ENCODE measurements at places on chromosomes 12 and 14.

GRCh38 chr12:46300910-46301309 is 32.1 kb upstream of the SLC38A1 start:
- no peak for DNase-seq

- DNase-seq, result no peak
Measured at GRCh38 chr14:28764257-28765160, 2.1 kb upstream of the FOXG1 start.

DNA sequence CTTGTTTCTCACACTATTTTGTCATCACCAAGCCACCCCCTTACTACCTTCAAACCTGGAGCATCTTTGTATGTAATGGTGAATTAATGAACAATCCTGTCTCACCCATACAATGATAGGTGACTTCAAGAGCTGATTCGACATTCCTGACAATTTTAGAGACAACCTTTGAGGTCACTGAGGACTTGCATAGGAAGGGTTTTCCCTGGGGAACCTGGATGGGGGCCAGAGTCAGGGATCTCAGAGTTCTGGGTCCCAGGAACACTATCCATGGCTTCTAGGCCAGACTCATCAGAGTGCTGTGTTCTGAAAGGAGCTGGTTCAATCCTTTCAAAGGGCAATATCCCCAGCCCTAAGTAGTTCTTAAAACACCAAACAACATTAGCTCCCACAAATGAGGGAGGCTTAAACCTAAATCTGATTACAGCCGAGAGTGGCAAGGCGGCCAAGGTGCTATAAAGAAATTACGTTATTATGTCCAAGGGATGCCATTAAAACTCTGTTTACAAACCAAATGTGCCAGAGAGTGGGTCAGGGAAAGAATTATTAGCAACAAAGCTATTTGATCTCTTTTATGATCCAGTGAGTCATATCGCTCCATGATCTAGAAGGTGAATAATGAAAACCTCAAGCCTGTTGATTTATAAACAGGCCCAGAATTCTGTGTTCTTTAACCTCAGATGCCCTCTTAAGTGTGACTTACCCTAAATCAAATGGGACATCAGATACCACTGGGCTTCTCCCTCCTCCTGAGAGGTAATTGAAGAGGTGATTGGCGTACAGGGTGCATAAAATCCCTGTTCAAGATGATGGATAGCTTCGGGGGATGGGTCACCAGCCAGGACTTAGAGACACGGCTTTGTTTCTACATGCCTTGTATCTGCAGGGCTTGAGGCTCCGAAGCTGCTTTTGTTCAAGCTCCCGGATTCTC is 230.2 kb upstream of the TBX3 start:
- peak; percentile 60 for DNase-seq

DNA sequence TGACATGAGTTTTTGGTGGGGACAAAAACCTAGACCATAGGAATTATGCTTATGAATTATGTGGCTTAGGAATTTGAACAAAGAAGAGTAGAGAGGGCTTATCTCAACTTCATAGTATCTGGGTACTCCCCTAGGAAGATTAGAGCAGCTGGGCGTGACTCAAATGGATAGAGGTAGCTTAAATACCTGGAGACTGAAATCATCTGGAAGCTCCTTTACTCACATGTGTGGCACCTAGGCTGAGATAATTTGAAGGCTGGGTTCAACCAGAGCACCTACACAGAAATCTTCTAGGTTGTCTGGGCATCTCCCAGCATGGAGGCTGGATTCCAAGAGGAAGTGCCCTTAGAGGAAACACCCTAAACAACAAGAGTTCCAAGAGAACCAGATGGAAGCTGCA is 393.9 kb downstream of the ADAMTS20 start:
- no peak for DNase-seq

GRCh38 chr14:105126981-105127329 is 41.6 kb downstream of the JAG2 start:
- no peak for DNase-seq

- DNase-seq, result no peak
Measured at GRCh38 chr14:53249059-53249458, 95.9 kb upstream of the DDHD1 start.

- DNase-seq, result no peak
Measured at GRCh38 chr12:131280426-131280825, 326.7 kb downstream of the ADGRD1 start.

DNA sequence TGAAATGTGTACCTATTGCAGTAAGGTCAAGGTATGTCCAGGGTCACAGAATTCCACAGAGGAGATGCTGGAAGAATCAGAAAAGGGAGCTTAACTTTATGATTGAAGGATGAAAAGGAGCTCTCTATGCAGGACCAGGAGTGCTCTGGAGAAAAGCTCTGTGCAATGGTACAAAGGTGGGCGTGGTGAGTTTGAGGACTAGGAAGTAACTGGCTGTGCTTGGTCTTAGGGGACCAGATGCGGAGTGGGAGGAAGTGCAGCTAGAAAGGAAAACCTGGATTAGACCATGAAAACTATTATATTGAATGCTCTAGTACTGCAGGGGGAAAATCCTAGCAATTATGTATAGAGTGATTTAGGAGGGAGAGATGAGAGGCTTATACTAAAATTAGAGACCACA is 56.8 kb downstream of the BTG1 start:
- DNase-seq, result no peak

- peak; percentile 49 for DNase-seq
Measured at GRCh38 chr12:9707864-9708808, 24.8 kb downstream of the CLECL1 start.

DNA sequence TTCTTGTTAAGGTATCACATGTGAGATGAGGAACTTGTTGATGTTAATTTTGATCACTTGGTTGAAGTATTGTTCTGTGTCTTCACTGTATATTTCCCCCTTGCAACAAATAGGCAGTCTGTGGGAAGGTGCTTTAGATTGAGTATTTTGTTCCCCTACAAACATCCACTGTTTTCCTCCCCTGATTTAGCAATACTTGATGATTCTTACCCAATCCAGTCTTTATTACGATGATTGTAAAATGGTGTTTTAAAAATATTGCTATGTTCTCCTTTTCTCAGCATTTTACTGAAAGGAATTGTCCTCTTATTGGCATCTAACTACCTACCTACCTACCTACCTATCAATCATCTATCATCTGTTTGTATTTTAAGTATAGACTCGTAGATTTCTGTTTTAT is 66.3 kb downstream of the ETNK1 start:
- DNase-seq, result no peak

GRCh38 chr12:25243680-25243990 is 7.1 kb downstream of the KRAS start:
- no peak for DNase-seq

GRCh38 chr12:32413412-32413811 is 14.1 kb downstream of the FGD4 start:
- DNase-seq, result no peak

GRCh38 chr12:8692573-8692972 is 5.2 kb upstream of the RIMKLB start:
- peak; percentile 50 for DNase-seq

GRCh38 chr14:30337456-30337855 is 221.5 kb upstream of the G2E3 start:
- DNase-seq, result no peak

- no peak for DNase-seq
Measured at GRCh38 chr14:64364907-64365306, 23.2 kb upstream of the MTHFD1 start.

GRCh38 chr14:60656686-60657455 is 7.6 kb upstream of the SIX1 start:
- peak; percentile 78 for DNase-seq

GRCh38 chr12:121538699-121539061 is 42.1 kb downstream of the KDM2B start:
- no peak for DNase-seq

DNA sequence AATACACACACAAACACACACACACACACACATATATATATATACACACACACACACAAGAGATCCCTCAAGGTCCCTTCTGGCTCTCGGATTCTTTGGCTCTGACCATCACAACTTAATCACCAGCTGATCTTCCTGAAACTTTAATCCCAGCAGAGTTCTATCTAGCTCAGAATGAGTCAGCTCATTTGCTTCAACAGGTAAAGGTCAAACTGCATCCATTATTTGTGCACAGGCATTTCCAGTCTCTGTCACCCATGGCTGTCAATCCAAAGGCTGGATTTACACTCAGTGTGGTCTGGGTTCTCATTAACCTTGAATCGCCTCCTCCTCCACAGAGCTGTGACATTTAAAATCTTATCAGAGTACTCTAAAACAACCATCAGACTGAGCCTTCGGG is 113.3 kb upstream of the TMPO start:
- no peak for DNase-seq

DNA sequence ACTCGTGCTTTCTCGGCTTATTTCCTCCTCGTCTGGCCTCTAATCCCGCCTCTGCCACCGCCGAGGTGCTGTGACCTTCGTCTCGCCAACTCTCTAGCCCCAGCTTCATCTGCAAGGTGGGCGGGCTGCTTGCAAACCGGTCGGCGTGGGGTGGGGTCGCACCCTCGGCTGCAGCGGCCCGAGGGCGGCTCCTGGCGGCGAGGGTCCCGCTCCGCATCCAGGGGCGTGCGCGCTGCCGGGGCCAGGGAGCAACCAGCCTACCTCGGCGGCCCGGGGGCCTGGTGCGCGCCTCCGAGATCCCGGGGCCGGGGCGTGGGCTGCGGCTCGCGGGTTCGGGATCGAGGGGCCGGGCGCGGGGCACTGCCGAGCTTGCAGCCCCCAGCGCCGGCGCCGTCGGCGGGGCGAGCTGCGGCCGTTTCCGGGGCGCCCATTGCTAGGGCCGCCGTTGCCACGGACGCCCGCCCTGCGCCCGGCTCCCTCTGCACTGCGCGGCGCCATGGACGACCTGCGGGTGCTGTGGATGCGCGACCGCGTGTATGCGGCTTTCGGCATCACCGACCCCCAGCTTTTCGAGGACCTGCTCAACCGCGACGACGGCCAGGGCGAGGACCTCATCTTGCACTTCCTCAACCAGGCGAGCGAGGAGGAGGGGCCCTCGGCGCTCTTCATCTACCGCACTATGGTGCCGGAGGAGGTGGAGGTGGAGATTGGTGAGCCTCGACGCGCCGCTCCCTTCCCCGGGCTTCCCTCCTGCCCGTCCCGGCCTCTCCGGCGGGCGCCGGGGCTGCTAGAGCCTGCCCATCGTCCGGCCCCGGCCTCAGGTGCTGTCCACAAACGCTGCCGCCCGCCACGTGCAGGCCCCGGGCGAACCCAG is at the start of gene DNAH10:
Gene DNAH10 (plus strand): TSS at position 461 of the 874 bp plus-strand sequence. CDS start 36 bp downstream, at position 497.
- peak; percentile 88 for DNase-seq

GRCh38 chr12:42166501-42166900 is 21.8 kb upstream of the GXYLT1 start:
- no peak for DNase-seq

DNA sequence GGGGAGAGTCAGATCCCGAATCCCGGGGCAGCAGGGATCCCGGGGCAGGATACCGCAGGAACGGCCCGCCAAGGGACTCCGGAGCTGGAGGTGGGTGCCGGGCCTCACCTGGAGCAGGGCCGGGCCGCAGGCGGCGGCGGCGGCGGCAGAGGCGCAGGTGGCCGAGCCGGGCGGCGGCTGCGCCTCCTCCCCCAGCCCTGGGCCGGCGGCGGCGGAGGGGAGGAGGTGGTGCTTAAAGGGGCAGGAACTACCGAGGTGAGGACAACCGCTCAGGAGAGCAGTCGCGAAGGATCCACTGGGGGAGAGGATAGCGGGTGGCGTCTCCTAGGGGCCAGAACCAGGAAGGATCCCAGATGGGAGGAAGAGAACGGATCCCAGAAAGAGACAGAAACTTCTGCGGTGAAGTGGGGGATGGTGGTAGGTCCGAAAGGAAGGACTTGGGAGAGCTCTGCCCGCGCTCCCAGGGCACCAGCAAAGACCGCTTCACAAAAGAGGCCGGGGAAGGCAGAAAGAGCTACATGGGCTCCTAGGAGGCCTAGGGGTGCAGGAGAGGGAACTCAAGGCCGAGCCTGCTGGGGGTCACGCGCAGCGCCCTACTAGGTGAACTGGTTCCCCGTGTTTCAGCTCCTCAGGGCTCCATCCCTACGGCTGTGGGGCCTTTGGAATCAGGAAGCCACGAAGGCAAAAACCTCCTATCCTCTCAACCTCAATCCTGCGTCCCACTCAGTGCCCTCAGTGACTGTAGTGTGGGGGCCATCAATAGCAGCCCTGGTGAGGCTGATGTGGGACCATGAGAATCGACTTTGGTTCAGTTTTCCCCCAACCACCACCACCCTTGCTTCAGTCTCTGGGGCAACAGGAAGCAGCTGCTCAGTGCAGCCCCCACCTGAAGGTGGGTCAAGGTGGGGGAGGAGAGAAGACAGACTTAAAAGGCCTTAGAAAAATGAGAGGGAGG is 5.0 kb upstream of the BAZ2A start:
- DNase-seq, result peak; percentile 72

DNA sequence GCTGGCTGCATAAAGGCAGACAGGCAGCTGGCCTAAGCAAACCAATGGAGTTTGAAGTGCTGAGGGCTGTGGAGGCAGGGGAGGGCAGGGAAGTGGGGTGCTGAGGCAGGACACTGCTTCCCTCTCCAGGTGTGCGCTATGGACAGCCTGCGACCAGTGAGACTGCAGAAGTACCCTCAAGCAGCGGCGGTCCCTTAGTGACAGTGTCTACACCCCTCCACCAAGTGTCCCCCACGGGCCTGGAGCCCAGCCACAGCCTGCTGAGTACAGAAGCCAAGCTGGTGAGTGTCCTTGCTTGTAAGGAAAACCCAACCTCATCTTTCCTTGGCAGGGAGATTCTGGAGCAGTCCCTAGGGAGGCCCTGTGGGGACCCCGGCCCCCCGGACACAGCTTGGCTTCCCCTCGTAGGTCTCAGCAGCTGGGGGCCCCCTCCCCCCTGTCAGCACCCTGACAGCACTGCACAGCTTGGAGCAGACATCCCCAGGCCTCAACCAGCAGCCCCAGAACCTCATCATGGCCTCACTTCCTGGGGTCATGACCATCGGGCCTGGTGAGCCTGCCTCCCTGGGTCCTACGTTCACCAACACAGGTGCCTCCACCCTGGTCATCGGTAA is 17.9 kb downstream of the HNF1A start:
- no peak for DNase-seq

DNA sequence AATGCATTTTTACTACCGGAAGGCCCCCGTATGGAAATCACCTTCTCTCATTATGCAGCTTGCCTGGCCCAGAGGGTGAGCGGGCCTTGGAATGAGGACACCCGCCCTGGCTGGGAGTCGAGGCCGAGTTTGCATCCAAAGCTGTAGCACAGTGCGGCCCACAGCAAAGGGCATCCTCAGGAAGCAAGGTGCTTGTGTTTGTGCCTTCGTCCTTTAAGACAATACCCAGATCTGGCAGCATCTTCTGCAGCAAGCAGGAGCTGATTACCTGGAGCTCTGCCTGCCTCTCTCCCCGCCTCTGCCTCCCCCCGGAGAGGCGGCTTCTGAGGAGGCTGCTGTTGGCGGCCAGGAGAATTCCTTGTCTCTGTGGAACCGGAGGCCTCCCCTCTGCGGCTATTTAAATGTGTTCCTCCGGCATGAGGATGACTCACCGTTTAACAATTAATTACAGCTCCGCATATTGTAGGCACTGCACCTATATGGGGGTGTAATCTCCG is 145.3 kb downstream of the CACNA1C start:
- no peak for DNase-seq
